ENCODE measurements at places on chromosomes 1 and 21.

DNA sequence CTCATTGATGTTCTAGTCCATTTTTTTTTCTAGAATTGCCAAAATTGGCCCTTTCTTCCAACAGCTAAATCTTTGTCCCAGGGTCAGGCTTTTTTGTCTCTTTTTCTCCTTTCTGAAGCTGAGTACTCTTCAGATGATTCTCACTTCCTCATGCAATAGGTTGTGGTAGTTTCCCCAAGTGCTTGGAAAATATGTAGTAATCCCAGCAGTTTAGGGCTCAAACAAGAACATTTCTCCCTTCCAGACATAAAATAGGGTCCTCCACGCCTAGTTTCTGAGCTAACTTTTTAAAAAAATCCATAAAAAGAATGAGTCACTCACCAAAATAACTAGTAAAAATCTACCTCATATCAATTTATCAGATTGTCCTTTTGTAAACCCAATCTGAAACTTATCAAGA is 10.0 kb upstream of the MCOLN3 start:
- DNase-seq = no peak

GRCh38 chr1:178341261-178341956 is 155.4 kb downstream of the CLEC20A start:
- DNase-seq = peak; percentile 68

DNA sequence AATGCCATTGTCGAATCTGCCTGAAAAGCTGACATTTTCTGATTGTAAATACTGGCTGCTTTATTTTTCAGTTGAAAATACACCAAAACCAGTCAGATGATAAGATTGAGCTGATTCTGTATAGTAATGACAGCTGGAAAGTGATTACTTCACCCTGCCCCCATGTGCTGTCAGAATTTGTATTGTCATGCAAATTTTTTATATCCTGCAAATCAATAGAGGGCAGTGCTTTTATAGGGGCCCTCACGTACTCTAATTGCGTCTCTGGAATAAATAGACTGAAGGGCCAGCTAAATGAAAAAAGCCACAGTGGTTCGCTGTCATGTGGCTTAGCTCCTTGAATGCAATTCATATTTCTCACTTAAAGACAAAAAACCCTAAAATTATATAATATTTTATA is 208.6 kb downstream of the LHX8 start:
- no peak for DNase-seq

GRCh38 chr1:237817277-237817676 is 73.4 kb downstream of the ZP4 start:
- no peak for DNase-seq

DNA sequence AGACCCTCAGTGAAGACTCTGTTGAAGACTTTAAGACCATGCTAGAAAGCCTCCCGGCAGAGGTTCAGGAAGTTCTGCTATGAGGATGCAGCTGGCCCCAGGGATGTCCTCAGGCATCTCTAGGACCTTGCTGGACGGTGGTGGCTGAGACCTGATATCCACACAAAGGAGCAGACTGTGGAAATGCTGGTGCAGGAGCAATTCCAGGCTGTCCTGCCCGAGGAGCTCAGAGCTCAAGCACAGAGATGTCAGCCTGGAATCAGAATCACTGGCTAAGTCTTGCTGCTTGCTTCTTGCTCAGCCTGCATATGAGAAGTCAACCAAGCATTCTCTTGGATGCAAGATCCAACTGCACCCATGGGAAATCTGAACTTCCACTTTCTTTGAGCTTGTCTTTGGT is 22.0 kb upstream of the CDC42 start:
- no peak for DNase-seq

DNA sequence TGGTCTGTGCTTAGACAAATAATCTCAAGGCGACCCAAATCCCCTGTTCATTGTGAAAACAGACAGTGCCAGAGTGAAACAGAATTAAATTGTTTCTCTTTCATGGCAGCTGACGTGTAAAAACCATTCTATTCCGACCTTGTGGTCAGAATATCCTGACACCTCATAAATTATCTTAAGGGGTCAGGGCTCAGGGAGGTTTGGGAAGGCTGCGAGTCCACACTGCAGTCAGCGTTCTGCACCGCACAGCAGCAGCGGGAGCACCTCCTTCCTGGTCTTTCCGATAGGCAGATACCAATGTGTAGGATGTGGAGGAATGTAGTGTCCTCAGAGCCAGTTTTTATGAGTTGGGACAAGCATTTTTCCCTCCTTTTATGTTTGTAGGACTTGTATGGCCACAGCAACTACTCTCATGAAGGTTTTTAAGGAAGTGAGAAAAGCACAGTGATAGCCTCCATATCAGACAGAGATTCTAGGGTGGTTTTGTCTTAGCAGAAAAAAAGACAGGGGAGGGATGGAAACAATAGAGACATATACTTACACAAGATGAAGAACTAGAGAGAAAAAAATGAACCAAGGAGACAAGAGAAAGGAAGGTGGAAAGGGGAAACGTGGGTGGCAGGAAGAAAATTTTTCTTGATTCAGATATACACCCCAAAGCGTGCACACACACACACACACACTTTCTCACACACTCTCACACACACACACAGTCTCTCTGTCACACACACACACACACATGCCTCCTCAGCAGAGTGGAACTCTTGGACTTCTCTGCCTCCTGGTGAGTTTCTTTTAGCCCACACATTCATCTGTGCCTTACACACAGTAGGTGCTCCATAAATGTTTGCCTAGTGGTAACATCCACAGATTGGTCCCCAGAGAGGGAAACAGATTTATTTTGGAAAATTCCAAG is 68.6 kb downstream of the NTMT2 start:
- no peak for DNase-seq

DNA sequence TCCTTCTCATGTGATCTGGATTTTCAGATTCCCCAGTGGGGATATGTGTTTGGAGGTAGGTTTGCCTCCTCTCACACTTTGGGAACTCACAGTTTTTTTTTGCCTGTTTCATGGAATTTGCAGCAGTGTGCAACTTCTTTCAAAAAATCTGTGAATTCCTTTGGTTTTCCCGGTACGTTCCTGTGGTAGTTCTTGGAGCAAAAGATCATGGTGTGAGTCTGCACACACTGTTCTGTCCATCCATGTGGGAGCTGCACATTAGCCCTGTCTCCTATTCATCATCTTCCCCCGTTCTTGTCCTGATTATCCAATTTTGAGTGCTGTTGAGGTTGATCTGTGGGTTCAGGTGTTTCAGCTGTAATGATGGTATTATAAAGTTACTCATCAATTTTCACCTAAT is 30.3 kb upstream of the TACSTD2 start:
- no peak for DNase-seq

DNA sequence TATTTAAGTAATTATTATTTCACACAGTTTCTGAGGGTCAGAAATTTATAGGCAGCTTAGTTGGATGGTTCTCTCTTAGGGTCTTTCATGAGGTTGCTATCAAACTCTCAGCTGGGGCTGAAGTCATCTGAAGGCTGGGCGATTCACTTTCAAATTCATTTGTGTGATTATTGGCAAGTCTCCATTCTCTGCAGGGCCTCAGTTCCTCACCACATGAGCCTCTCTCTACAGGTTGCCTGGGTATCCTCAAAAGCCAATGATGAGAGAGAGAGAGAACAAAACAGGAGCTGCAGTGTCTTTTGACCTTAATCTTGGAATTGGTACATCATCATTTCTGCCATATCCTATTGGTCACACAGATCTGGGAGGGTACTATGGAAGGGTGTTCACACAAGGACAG is 29.6 kb upstream of the COG2 start:
- no peak for DNase-seq

GRCh38 chr1:99748419-99748818 is 18.0 kb downstream of the FRRS1 start:
- peak; percentile 13 for DNase-seq

- no peak for DNase-seq
Observed at GRCh38 chr21:28136656-28137255, 855.9 kb downstream of the LTN1 start.
